Stimulated activated CD8-positive, alpha-beta memory T cell treated with anti-CD3 and anti-CD28 coated beads, Interleukin-4, amount 100 ng/mL, for 1 hour (primary cell): ENCODE measurements at places on chromosomes 1 and 21.

DNA sequence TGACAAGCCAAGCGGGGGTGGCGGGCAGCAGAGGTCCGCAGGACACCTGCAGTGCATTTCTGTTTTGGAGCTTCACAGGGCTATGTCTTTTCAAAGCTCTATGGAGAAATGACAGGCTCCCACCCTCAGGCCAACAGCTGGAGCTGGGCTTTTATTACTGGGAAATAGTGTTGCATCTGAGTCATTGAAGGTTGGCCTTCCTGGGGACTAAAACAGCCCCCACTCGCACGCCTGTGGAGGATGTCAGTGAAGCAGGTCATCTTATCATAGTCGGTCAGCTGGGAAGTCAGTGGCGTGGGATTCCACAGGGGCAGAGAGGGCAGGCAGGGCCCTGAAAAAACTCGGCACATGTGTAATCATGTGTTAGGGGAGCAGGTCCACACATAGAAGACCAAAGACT lies 55.3 kb downstream of the NTPCR start:
- no peak for DNase-seq

GRCh38 chr1:66275083-66275482 lies 258.9 kb upstream of the SGIP1 start:
- no peak for DNase-seq

- DNase-seq: no peak
Measured at GRCh38 chr1:107195476-107195875, 54.6 kb downstream of the NTNG1 start.

- DNase-seq: no peak
Measured at GRCh38 chr1:43530483-43531106, at the start of gene PTPRF. PTPRF (plus strand) TSS chr1:43530883; CDS start chr1:43545076, 14,193 bp downstream.

- DNase-seq: no peak
Measured at GRCh38 chr1:166119471-166119965, 47.3 kb downstream of the FAM78B start.

DNA sequence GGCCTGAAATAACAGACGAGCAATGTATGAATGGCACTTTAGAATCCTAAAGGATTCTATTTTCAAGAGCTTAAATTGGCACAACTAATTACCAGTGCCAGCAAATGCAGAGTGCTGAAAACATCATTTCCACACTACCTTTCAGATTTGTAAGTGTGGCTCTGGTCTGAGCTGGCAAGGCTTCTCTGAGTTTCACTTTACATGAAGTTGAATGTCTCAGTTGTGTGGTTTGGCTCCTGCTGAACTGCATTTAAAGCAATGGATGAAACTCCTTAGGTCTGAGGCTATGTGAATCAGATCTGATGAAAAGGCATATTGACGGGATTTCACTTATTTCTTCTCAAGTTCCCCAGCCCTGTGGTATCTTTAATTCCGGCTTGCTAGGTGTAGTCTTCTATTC lies 114.8 kb upstream of the PTGFR start:
- no peak for DNase-seq

DNA sequence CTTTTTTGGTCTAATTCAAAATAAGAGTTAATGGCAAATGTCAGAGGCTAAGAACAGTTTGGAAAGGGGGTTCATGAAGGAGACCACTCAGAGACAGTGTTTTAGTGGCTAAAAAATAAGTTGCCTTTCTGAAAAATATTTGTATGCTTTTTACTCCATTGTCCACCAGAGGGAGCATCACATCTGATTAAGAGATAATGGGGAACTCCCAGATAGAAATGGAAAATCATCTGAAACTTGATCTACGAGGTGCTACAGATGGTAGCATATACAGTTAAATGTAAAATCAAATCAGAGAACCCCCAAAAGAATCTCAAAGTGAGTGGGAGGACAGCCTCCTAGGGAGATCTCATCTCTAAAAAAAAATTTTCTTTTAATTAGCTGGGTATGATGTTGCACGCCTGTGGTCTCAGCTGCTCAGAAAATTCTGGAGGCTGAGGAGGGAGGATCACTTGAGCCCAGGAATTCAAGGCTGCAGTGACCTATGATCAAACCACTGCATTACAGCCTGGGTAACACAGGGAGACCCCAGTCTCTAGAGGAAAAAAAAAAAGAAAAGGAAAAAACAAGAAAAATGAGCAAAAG lies 9.7 kb downstream of the SMYD3 start:
- DNase-seq: no peak

DNA sequence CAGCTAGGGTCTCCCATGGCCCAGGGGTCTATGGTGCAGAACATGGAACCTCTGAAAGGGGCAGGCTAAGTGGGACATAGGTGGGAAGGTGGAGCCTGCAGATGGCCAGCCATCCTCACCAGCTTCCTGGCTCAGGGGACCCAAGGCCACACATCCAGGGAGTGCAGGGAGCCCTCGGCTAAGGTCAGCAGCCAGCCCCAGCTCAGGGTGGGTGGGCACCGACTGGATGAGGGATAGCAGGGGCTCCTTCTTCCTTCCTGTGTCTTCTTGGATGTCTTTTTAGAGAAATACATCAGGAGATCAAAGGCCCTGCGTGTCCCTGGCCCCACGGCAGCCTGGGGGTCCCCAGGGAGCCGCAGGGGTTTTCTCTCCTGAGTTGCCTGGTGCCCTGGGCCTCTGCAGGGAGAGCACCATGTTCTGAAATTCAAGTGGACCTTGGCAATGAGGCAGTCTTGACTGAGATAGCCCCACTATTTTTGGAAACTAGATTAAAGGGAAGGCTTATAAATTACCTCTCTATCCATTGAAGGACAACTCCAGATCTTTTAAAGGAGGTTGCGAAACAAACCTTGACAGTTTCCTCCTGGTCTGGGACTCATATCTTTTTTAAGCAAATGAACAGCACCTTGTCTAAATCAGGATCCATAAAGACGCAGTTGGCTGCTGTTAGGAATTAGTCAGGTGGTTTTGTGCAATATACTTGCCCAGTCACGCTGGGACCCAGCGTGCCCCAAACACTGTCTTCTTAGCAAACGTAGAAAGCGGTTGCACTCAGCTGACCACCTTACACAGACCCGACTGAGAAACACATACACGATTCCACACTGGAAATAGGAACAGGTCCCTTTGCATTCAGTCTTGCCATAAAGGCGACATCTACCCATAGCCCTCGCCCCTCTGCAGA lies 242.3 kb downstream of the TOMM20 start:
- no peak for DNase-seq
